Cardiac atrium fibroblast (primary cell): ENCODE measurements at places on chromosomes 3 and 15. TPM values are rescaled to one million over a fixed set of nuclear protein-coding genes. Genes with fewer than 3 reads are reported as not detected.

Gene SPATA12
- total RNA-seq = not detected in 2 replicates

Gene UCN2
- total RNA-seq = 1.6 and 1.9 TPM in 2 replicates

Gene IL17RD
- 1.3 and 3.6 TPM in 2 replicates for total RNA-seq

Gene ITIH4
- total RNA-seq = 0.49 and 4.5 TPM in 2 replicates

Gene GASK1A
- under 0.01 TPM in 1 of 2 replicates, not detected in the other for total RNA-seq

Gene PCOLCE2
- total RNA-seq = 38.1 and 44.8 TPM in 2 replicates
